Brain pericyte (primary cell): ENCODE measurements at places on chromosomes 5 and 9.

DNA sequence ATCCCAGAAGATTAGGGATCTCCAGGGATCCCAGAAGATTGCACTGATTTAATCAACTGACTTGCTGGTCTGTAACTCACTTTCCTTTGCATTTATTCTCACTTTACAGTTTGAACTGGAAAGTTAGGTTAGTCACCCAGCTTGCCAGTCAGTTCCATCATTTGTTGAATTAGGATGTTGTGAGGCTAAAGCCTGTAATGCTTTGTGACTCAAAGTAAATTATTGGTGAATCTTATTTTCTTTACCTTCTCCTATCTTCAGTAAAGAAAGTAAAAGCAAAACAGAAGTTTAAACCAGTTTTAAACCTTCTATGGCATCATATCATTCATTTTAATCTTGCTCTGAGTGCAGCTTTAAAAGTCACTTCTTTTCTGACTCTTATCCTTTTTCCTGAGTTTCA lies 85.8 kb downstream of the SLC44A1 start:
- DNase-seq, result no peak

DNA sequence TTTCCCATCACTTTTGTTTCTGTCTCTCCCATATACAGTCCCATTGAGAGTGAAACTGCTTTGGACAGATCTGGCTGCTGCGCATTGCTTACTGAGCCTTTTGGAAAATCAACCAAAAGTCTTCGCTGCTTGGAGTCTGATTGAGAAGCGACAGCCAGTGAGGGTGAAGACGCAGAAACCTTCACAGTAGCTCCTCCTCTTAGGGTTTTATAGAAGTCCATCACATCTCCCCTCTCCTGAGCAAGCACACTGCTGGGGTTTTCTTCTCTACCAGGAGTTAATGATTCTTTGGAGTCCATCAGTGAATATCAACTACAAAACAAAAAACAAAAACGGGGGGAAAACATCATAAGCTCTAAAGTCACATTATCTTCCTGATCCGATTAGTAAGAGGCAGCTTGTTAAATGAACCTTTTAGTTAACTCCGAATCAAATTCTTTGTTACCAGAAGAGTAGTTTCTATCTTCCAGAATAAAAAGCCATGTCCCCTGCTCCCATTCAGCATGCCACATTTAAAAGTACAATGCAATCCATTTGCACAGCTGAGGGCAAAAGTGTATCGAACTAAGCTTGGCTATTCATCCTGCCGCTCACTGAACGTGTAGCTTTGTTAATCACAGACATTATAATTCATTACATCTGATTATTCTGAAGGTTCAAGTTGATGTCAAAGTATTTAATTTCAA lies 2.8 kb downstream of the NR3C1 start:
- no peak for DNase-seq

DNA sequence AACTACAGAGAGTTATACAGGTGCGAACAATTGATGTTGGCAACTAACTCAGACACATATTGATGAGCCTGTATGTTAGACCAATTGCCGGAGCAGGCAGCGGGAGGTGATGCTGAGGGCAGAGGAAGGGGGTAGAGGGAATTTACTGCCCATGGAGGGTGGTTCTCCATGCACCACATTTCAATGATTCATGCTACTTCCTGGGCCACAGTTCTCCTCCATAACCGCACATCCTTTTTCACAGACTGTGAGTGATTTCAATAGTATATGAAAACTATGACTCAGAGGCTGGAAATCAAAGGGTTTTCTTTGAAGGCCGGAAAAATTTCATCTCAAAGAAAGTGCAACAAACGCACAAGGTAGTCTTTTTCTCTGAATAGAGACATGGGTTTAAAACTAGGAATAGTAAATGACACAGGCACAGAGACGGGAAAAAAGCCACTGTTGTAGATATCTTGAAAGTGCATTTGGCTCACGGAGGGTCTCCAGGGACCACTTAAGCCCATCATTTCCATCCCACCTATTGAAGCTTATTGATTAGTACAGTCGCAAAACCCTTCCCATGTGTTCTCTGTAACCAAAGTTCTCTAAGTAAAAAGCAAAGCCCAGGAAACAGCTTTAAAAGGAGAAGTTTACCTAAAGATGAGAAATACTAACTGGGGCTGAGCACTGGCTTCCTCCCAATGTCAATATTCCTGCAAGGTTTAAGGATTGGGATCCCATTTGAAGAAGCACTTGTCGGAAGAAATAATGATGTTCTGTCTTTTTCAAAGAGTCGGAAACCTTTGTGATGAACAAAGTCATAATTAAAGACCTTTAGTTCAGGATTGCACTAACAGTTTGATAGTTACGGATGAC lies 28.0 kb upstream of the ADAM19 start:
- DNase-seq, result no peak

GRCh38 chr9:134217431-134218210 lies 53.3 kb upstream of the RNU6ATAC start:
- no peak for DNase-seq
